Activated naive CD4-positive, alpha-beta T cell treated with anti-CD3 and anti-CD28 coated beads for 36 hours (primary cell): ENCODE measurements at places on chromosomes 7 and 10. TPM values are rescaled to one million over a fixed set of nuclear protein-coding genes. Genes with fewer than 3 reads are reported as not detected.
A peak's percentile ranks its signal among the peaks of the same experiment; 100 is the strongest.

- DNase-seq = peak; percentile 47
- no peaks in the 10 kb centered on the region for H3K36me3 ChIP-seq
- peaks cover 31% of the 10 kb centered on the region for H3K4me1 ChIP-seq
- peak overlapping the region; percentile 17 for H3K4me3 ChIP-seq
- H3K27me3 ChIP-seq = no peaks in the 10 kb centered on the region
- no peak overlapping the region for H3K27ac ChIP-seq
Observed at GRCh38 chr7:1819259-1819841, 149.3 kb downstream of the ELFN1 start.

The UCN3 gene
- not detected for total RNA-seq

The TRIM4 gene
- 25.8 TPM for total RNA-seq

The DKK1 gene
- not detected for total RNA-seq

The OR2A1 gene
- not detected for total RNA-seq

DNA sequence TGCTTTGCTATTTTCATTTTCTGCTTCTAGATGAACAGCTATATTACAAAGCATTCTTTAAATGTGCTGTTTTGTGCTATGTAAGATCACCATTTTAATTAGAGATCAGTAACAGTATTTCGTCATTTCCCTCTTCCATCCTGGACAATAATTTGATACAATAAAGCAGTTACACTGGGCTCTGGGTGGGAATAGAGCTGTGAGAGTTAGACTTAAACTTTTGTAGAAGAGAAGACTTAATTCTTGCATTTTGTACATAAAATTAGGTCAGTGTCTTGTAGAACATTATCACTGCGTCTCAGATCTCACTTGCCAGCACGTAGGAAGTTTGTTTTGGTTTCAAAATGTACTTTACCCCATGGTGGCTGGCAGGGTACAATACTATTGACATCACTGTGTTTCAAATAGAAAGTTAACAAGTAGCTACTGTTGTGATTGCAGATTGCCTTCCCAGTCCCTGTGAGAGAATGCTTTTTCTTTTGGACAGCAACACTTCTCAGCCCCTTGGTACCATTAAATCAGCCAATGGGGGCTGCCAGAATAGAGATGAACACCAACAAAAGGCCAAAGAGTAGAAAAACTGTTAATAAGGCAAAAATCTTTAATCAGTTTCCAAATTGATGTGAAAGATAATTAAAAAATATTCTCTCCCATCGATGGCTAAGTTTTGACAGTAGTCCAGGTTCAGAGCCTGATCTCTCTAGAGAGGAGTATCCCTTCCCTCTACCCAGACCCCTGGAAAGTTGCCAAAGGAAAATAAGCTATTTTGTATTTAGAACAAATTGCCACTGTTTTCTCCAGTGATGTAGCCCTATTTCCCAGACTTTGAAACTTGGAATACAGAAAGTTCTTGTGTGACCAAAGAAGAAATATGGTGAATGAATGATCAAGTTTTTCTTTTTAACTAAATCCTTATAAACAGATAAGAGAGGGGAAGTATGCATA, 35.1 kb downstream of the SMNDC1 start:
- H3K27ac ChIP-seq = peak overlapping the region; percentile 38
- peak; percentile 52 for DNase-seq
- H3K27me3 ChIP-seq = no peaks in the 10 kb centered on the region
- peaks cover 50% of the 10 kb centered on the region for H3K4me1 ChIP-seq
- no peaks in the 10 kb centered on the region for H3K36me3 ChIP-seq
- H3K4me3 ChIP-seq = peak overlapping the region; percentile 54

The SRRM3 gene
- not detected for total RNA-seq

GRCh38 chr7:125695626-125696025, 766.0 kb upstream of the POT1 start:
- no peak overlapping the region for H3K4me3 ChIP-seq
- H3K27me3 ChIP-seq = no peaks in the 10 kb centered on the region
- H3K4me1 ChIP-seq = no peaks in the 10 kb centered on the region
- no peak for DNase-seq

The PKD2L1 gene
- not detected for total RNA-seq

- no peak overlapping the region for H3K4me3 ChIP-seq
- peaks cover 27% of the 10 kb centered on the region for H3K36me3 ChIP-seq
- H3K27me3 ChIP-seq = no peaks in the 10 kb centered on the region
Observed at GRCh38 chr7:6393667-6394056, 54.1 kb downstream of the DAGLB start.

- H3K4me1 ChIP-seq = no peaks in the 10 kb centered on the region
- H3K27me3 ChIP-seq = peaks cover 3% of the 10 kb centered on the region
- no peak overlapping the region for H3K4me3 ChIP-seq
- H3K36me3 ChIP-seq = no peaks in the 10 kb centered on the region
Observed at GRCh38 chr7:134420424-134421125, 38.3 kb downstream of the AKR1B1 start.

The TMEM72 gene
- not detected for total RNA-seq
